ENCODE measurements at places on chromosomes 2 and 18. TPM values are rescaled to one million over a fixed set of nuclear protein-coding genes. Genes with fewer than 3 reads are reported as not detected.

The HS1BP3 gene
- 21.8 TPM for total RNA-seq

The CFAP65 gene
- total RNA-seq, result not detected

DNA sequence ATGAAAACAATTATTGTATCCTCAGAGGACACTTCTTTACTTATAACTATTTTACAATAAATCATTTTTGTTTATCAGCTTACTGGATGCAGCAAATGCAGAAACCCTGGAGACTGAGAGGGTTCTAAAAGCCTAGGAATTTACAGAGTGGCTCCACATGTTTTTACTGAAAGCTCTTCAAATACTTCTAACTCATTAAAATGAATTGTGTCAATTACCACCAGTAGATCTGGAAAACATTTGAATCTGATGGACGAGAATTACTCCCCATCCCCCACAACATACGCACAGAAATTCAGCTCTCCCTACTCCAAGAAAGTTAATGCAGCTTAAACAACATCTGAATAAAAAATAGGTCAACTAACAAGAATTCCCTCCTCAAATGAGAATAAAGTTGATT, 319.8 kb upstream of the FIGN start:
- no peak for DNase-seq

- DNase-seq, result no peak
Measured at GRCh38 chr18:42030586-42031182, 75.7 kb downstream of the PIK3C3 start.

DNA sequence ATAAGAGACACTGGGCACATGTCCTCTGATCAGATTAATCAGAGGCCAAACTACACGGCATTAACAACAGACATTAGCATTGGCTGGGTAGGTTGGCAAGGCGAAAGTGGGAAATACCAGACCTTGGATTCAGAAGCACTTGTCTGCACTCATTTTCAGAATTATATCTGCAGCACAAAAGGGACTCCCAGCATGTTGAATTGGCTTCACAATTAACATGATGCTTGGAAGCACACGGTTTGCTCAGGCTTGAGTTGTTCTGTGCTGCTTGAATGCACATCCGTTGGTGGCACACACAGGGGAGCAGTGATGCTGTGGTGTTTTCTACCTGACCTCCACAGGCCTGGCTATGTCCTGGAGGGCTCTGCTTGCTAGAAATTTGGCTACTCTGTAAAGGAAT, 83.9 kb downstream of the ACTR3 start:
- DNase-seq, result no peak

- DNase-seq, result no peak
Measured at GRCh38 chr18:42860011-42860410, 255.5 kb downstream of the RIT2 start.

Measured in right cardiac atrium (tissue), 5 donors.